ENCODE measurements at places on chromosomes 1 and 21. TPM values are rescaled to one million over a fixed set of nuclear protein-coding genes. Genes with fewer than 3 reads are reported as not detected.

- no peak for DNase-seq
- no peaks in the 10 kb centered on the region for H3K36me3 ChIP-seq
- no peaks in the 10 kb centered on the region for H3K4me1 ChIP-seq
- no peaks in the 10 kb centered on the region for H3K27me3 ChIP-seq
- H3K4me3 ChIP-seq: no peak overlapping the region
- H3K27ac ChIP-seq: no peak overlapping the region
Measured at GRCh38 chr1:76759950-76760349, 107.3 kb upstream of the ST6GALNAC5 start.

DNA sequence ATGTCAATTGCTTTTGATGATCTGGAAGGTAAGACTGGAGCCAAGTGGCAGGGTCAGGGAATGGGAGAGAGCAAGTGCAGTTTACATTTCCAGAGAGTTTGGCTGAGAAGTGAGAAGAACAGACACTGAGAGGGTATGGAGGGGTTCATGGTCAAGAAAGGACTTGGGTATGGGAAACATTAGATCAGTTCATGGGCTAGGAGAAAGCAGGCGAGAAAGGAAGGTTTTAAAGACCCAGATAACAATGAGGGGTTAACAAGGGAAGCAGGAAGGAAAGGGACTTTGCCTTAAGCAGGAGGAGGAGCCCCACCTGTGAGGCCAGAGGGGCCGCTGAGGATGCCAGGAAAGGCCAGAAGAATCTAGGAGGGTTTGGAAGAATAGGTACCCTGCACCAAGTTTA, 78.2 kb downstream of the DTL start:
- DNase-seq: no peak
- no peaks in the 10 kb centered on the region for H3K27me3 ChIP-seq
- H3K4me3 ChIP-seq: no peak overlapping the region

- no peaks in the 10 kb centered on the region for H3K36me3 ChIP-seq
- no peak overlapping the region for H3K4me3 ChIP-seq
- no peak overlapping the region for H3K27ac ChIP-seq
Measured at GRCh38 chr1:238176441-238176840, 285.7 kb upstream of the ZP4 start.

The HRNR gene
- not detected for total RNA-seq

GRCh38 chr1:110916669-110917306, 43.8 kb downstream of the CD53 start:
- no peaks in the 10 kb centered on the region for H3K36me3 ChIP-seq
- no peak overlapping the region for H3K4me3 ChIP-seq
- H3K27ac ChIP-seq: no peak overlapping the region
- H3K4me1 ChIP-seq: no peaks in the 10 kb centered on the region
- DNase-seq: no peak
- H3K27me3 ChIP-seq: no peaks in the 10 kb centered on the region

GRCh38 chr1:168627370-168627769, 51.0 kb downstream of the XCL1 start:
- H3K27me3 ChIP-seq: no peaks in the 10 kb centered on the region
- DNase-seq: no peak
- H3K4me1 ChIP-seq: peaks cover 7% of the 10 kb centered on the region
- no peak overlapping the region for H3K27ac ChIP-seq
- no peak overlapping the region for H3K4me3 ChIP-seq

- no peak for DNase-seq
- no peak overlapping the region for H3K27ac ChIP-seq
- H3K36me3 ChIP-seq: no peaks in the 10 kb centered on the region
- no peak overlapping the region for H3K4me3 ChIP-seq
- no peaks in the 10 kb centered on the region for H3K4me1 ChIP-seq
- H3K27me3 ChIP-seq: no peaks in the 10 kb centered on the region
Measured at GRCh38 chr1:87869567-87869966, 540.9 kb downstream of the LMO4 start.

- H3K4me1 ChIP-seq: no peaks in the 10 kb centered on the region
- H3K36me3 ChIP-seq: peaks cover 9% of the 10 kb centered on the region
- no peaks in the 10 kb centered on the region for H3K27me3 ChIP-seq
Measured at GRCh38 chr1:16961297-16962133, 18.9 kb downstream of the MFAP2 start.

GRCh38 chr1:232271991-232272589, 357.8 kb downstream of the SIPA1L2 start:
- no peak overlapping the region for H3K4me3 ChIP-seq
- H3K4me1 ChIP-seq: peaks cover 8% of the 10 kb centered on the region
- DNase-seq: no peak
- no peak overlapping the region for H3K27ac ChIP-seq
- no peaks in the 10 kb centered on the region for H3K27me3 ChIP-seq
- no peaks in the 10 kb centered on the region for H3K36me3 ChIP-seq

- H3K27ac ChIP-seq: no peak overlapping the region
- H3K4me1 ChIP-seq: no peaks in the 10 kb centered on the region
- no peak overlapping the region for H3K4me3 ChIP-seq
- DNase-seq: no peak
- no peaks in the 10 kb centered on the region for H3K36me3 ChIP-seq
Measured at GRCh38 chr1:219697682-219698081, 84.8 kb upstream of the ZC3H11B start.

DNA sequence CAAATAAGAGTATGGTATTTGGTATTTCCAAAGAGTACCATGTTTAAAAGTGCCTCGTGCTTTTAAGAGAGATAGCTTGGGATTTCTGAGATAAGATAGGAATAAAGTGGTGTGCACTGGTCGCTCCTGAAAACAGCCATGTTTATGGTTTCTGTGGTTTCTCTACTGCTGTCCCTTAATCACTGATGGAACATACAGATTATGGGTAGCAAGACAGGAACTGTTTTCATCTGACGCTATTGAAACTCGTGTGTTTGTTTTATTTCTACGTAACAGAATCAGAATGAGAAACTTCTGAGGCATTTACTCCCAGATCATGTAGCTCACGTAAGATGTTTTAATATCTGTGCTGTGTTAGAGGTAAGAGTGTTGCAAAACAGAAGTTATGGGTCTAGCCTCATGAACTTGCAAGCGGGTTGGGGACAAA, 126.0 kb downstream of the KIAA0319L start:
- no peak overlapping the region for H3K27ac ChIP-seq
- H3K4me1 ChIP-seq: no peaks in the 10 kb centered on the region
- no peak for DNase-seq
- no peaks in the 10 kb centered on the region for H3K27me3 ChIP-seq
- H3K4me3 ChIP-seq: no peak overlapping the region
- no peaks in the 10 kb centered on the region for H3K36me3 ChIP-seq

DNA sequence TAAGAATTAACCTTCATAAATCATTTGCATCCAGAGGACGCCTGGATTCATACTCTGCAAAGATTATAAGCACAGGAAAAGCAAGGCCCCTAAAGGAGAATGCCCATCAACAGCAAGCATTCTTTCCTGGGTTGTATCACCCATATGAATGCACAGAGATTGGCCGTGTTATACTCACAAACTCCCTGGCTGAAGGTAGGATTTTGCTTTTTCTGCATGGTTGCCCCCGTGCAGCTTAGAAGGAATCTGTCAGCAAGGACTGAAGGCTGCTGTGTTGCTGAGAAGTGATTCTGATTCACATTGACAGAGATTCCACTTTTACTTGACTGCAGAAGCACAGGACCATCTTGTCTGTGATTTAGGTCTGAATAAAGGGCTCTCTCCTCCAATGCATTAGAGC, 283.0 kb downstream of the LRRIQ3 start:
- no peaks in the 10 kb centered on the region for H3K4me1 ChIP-seq
- no peak overlapping the region for H3K27ac ChIP-seq
- no peaks in the 10 kb centered on the region for H3K36me3 ChIP-seq
- H3K4me3 ChIP-seq: no peak overlapping the region
- H3K27me3 ChIP-seq: no peaks in the 10 kb centered on the region

The C1orf226 gene
- 2.0 TPM for total RNA-seq

The PCSK9 gene
- total RNA-seq: 0.07 TPM

- H3K27ac ChIP-seq: no peak overlapping the region
- H3K27me3 ChIP-seq: no peaks in the 10 kb centered on the region
- no peak for DNase-seq
- H3K36me3 ChIP-seq: no peaks in the 10 kb centered on the region
- no peak overlapping the region for H3K4me3 ChIP-seq
- no peaks in the 10 kb centered on the region for H3K4me1 ChIP-seq
Measured at GRCh38 chr21:42505090-42505726, 8.4 kb upstream of the SLC37A1 start.

- peaks cover 51% of the 10 kb centered on the region for H3K36me3 ChIP-seq
- H3K4me3 ChIP-seq: no peak overlapping the region
- no peak overlapping the region for H3K27ac ChIP-seq
- peaks cover 52% of the 10 kb centered on the region for H3K4me1 ChIP-seq
- no peak for DNase-seq
Measured at GRCh38 chr21:26836528-26836927, 8.7 kb downstream of the ADAMTS1 start.

The PERM1 gene
- 154 TPM for total RNA-seq

- no peak overlapping the region for H3K27ac ChIP-seq
- H3K36me3 ChIP-seq: no peaks in the 10 kb centered on the region
- H3K4me1 ChIP-seq: no peaks in the 10 kb centered on the region
- H3K27me3 ChIP-seq: no peaks in the 10 kb centered on the region
- H3K4me3 ChIP-seq: no peak overlapping the region
- no peak for DNase-seq
Measured at GRCh38 chr1:225348400-225348799, 79.4 kb downstream of the LBR start.

GRCh38 chr21:42596657-42597056, 56.8 kb upstream of the PDE9A start:
- H3K27me3 ChIP-seq: peaks cover 12% of the 10 kb centered on the region
- H3K4me3 ChIP-seq: no peak overlapping the region
- H3K36me3 ChIP-seq: no peaks in the 10 kb centered on the region
- no peak for DNase-seq
- H3K27ac ChIP-seq: no peak overlapping the region

DNA sequence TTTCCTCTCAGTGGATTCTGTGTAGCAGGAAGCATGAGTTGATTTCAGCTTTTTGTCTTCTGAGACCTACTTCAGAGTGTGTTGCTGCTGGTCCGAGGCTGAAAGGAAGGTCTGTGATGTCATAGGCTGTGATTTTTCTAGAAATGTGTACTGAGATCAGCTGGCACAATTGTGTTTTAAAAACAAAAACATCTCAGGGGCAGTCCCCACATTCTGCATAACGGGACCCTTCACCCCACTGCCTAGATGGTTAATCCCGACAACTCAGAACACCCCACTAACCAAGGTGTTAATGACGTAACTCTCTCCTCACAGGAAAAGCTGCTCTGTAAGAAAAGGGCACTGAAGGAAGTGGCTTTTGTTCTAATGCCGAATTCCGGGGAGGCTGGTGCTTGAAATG, 59.8 kb upstream of the PPP2R5A start:
- no peaks in the 10 kb centered on the region for H3K27me3 ChIP-seq
- no peaks in the 10 kb centered on the region for H3K36me3 ChIP-seq
- no peak for DNase-seq
- H3K27ac ChIP-seq: no peak overlapping the region
- H3K4me1 ChIP-seq: peaks cover 11% of the 10 kb centered on the region

The OR2T35 gene
- total RNA-seq: not detected

DNA sequence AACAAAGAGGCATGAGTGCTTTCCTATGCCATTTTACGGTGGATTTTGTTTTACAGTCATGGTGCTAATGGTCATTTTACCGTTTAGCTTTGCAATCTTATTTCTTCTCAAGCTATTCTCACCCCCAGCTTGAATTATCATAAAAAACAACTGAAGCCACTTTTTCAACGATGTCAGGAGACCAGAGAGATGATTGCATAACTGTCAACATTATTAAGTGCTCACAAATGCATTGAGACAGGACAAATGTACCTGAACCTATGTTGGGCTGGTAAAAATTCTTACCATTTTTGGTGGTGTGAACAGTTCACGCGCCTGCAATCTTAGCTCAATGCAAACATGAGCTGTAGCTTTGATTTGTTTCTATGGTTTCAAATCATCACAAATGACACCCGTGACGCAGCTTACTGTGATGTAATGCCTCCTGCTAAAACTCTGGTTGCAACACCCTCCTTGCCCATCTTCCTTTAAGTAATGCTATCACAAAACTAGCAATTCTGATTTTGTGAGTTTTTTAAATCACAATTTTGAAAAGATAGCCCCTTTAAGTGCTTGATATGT, 104.4 kb downstream of the UCHL5 start:
- no peak overlapping the region for H3K27ac ChIP-seq
- no peaks in the 10 kb centered on the region for H3K36me3 ChIP-seq
- DNase-seq: no peak
- no peaks in the 10 kb centered on the region for H3K4me1 ChIP-seq
- H3K27me3 ChIP-seq: no peaks in the 10 kb centered on the region

DNA sequence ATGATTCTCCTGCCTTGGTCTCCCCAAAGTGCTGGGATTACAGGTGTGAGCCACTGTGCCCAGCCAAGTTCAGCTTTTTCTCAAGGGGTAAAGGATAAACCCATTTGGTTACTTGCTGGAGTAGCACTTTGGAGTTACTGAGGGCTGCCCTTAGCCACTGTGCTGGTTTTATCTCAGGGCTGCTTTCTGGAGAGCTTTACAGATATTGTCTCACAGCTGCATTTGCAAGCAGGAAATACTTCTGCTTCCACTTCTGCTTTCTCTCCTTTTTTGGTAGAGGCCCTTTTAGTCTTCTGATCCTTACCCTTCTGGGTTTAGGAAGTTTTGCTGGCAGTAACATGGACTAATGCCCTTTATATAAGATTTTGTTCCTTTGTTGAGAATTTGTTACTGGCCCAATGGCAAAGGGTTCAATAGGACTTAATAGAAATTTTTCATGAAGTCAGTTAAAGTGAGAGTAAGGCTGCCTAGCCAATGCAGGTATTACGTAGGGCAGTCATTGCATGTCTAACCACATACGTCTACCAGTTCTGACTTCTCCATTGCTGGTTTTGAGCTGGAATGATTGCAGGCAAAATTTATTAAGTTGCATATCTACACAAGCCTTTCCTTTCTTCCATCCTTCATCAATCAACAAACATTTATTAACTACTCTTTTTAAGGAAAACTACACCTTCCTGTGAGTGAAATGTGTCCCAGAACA, 24.4 kb downstream of the CAP1 start:
- peaks cover 28% of the 10 kb centered on the region for H3K4me1 ChIP-seq
- no peak for DNase-seq
- no peak overlapping the region for H3K4me3 ChIP-seq
- no peak overlapping the region for H3K27ac ChIP-seq
- no peaks in the 10 kb centered on the region for H3K27me3 ChIP-seq

The BCL10 gene
- total RNA-seq: 6.2 TPM

DNA sequence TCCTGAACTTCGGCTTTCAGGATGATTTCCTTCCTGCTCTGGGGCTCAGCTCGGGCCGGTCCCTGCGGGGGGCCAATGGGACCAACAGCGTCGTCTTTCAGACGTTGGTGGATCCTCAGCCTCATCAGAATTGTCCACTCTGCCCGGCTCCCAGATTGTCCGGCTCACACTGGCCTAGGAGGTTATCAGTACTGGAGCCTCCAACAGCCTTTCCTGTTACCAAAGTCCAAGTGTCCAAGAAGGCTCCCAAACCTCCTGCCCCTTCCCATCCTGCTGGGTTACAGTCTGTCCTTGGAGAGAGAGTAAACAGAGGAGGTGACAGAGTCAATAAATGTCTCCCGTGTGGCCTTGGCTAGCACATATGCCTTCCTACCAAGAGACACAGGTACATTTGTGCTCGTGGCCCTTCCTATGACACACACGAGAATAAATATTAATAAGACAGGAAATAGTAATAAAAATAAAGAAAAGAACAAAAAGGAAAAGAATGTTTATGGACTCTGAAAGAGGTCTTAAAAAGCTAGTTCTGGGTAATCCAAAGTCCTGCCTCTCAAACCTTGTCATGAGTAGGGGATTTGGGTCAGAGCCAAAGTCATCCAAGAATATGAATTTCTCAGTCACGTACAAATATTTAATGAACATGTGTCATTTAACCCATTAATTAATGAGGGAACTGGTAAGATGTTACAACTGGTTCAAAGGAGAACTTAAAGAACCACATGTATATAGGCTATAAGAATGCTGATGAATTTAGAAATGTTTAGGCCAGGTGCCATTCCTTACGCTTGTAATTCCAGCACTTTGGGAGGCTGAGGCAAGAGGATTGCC, 80.8 kb upstream of the SLC2A1 start:
- DNase-seq: no peak
- H3K36me3 ChIP-seq: no peaks in the 10 kb centered on the region
- H3K27me3 ChIP-seq: no peaks in the 10 kb centered on the region
- H3K27ac ChIP-seq: no peak overlapping the region
- no peak overlapping the region for H3K4me3 ChIP-seq
